Stimulated activated memory B cell treated with anti-CD40 and anti-IgM and Interleukin-4, amounts not matched to agents 10 μg/mL and 1 μg/mL and 100 μg/mL, for 72 hours (primary cell): ENCODE measurements at places on chromosomes 16 and 17.

DNA sequence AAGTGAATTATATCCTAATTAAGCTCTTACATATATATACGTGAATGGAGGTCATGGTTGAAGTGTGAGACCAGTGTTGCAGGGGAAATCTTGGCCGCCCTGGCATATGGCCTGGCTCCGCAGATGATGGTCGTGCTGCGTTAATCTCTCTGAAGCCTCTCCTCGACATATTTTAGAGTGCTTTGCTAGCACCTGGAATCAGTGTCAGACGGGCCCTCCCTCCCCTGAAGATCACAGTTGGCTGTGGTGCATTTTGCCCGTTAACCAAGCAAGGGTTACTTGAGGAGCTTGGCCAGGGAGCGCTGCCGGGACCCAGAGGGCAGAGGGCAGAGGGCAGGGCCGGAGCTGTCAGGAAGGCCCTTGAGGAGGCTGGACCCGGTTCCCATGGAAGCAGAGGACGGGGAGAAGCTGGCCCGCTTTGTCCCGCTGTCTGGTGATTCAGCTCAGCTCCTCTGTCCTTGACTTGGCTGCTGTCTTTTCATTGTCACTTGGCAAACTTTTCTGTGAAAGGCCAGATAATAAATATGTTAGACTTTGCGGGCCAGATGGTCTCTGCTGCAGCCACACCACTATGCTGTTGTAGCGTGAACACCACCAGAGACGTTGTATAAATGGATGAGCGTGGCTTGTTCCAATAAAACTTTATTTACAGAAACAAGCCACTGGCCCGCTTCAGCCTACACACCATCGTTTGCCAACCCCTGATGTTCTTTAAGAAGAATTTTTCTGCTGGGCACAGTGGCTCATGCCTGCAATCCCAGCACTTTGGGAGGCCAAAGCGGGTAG is 32.3 kb downstream of the CIBAR2 start:
- ATAC-seq, result no peak

DNA sequence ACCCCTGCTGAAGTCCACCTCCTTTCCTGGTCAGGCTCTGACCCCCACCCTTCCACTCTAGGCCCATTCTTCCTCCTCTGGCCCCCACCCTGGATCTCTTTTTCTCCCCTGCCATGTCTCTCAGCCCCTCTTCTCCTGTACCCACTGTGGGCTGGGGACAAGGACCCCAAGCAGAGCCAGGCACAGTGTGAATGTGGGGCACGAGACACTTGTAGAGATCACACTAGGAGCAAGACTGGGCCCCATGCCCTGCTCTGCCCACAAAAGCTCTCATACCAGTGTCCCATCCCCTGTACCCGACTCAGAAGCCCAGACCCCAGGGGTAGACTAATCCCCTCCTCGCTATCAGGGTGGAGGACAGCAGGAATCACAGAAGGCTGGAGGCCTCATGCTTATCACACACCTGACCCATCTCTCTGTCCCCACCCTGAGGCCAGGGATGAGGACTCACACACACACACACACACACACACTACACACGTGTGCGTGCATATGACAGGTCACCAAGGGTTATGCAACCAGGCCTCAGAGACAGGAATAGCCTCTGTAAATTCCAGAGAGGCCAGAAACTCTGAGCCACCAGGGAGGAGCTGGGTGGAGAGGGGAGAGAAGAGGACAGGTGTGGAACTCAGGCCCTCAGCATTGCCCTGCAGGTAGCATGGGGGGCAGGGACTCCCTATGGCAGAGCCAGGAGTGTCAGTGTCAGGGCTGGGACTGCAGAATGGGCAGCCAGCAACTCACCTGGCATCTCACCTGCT is 21.1 kb downstream of the ARHGAP27 start:
- no peak for ATAC-seq

GRCh38 chr16:1526608-1527555 is 6.6 kb upstream of the TMEM204 start:
- no peak for ATAC-seq

DNA sequence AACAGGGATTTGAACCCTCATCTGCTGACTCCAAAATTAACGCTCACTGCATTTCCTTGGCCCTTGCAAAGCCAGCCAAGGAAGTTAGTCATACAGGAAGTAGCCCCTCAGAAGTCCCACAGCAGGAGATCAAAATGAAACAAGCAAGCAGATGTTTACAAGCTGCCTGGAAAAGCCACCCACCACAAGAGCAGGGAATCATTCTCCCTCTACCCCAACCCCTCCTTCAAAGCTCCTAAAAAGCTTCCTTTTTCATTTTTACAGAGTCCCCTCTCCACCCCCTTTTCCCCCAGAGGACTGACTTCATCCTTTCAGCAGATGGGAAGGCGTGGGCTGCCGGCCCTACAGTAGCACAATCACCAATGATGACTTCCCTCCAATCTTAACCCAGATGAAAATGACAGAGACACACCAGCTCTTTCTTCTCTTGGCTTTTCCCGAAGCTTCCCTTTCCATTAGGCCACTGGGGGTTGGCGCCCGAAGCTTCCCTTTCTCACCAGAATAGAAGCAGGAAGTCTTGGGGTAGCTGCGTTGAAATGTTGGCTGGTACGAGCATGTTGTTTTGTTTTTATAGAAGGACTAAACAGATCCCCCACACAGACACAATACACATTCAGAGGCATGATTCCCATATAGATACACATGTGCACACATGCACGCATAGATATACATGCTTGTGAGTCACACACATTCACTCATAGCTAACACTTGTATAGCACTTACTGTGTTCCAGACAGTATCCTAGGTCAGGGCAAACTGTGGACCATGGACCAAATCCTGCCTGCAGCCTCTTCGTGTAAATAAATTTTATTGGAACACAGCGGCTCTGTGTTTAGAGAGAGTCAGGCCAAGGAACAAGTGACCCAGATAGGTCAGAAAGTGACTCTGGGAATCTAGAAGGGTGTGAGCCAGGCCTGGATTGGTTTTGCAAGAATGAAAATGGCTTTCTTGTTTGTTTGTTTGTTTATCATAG is 17.4 kb downstream of the ITPRIPL2 start:
- no peak for ATAC-seq

DNA sequence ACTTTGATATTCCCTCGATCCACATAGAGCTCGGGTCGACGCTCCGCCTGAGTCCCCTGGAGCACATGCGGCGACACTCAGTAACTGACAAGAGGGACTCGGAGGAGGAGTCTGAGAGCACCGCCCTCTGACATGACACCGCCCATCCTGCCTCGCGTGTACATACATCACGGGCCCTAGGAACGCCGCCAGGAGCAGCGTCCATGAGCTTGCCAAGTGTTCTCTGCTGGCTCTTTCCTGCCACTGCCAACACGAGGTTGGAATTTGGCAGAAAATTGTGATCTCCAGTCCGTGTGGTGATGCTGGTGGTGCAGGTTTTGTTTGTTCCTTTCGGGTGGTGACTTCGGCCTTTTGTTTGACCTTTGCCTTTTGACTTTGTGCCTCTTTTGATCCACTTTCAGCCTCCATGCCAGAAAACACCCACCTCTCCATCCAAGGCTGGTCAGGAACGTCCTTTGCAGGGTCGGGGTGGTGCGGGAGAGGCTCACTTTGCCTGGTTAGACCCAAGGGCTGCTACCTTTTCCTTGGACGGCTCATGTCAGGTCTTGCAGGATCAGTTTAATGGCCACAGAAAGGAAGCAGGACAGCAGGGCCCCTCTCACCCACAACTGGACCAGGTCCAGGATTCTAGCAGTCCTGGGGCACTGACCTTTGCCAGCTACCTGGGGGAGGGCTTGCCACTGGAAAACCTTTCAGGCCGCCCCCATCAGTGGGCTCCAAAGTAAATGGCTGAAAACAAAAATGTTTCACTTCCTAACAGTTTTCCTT is 27.6 kb downstream of the ELAC2 start:
- ATAC-seq, result no peak

DNA sequence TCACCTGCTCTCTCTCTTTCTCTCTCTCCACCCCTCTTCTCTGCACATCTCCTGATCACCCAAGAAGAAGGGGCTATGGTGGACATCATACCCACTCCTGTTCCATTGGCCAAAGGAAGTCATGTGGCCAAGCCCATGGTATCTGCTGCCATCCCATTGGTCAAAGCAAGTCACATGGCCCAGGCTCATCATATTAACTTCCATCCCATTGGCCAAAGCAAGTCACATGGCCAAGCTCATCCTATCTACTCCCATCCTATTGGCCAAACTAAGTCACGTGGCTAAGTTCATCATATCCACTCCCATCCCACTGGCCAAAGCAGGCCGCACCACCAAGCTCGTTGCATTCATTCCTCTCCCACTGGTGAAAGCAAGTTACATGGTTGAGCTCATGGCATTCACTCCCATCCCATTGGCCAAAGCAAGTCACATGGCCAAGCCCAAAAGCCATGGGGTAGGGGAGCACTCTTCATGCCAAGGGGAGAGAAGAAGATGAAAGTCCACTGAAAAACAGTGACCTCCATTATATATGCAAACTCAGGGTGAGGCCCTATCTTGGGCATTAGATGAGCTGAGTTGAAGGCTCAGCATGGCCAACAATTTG is 29.2 kb downstream of the SNX20 start:
- no peak for ATAC-seq

GRCh38 chr17:50214976-50215760 is 13.7 kb upstream of the COL1A1 start:
- ATAC-seq, result no peak

DNA sequence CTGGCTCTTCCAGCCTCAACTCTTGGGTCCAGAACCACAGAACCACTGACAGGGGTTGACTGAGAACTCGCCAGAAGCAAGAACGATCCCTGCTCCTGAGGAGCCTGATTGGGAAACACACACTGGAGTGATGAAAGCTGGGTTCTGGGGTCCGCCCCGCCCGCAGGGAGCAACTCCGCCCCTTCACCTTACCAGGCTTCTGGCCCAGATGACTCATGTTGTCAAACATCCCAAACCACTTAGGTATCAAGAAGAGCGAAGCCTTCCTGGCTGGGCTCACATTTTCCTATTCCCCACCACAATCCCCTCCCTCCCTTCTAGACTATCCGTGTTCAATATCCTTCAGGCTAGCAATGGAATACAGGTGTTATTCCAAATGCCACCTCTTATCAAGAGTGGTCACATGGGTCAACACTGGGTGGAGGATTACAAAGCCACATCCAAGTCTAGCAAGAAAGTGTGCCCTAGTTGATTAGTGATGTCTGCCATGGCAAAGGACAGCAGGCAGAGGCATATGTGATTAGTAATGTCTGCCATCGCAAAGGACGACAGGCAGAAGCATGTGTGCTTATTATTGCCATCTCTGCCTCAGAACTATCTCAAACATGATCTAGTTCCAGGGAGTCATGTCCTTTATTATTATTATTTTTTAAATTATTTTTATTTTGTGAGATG is 70.5 kb downstream of the TIMM22 start:
- no peak for ATAC-seq

DNA sequence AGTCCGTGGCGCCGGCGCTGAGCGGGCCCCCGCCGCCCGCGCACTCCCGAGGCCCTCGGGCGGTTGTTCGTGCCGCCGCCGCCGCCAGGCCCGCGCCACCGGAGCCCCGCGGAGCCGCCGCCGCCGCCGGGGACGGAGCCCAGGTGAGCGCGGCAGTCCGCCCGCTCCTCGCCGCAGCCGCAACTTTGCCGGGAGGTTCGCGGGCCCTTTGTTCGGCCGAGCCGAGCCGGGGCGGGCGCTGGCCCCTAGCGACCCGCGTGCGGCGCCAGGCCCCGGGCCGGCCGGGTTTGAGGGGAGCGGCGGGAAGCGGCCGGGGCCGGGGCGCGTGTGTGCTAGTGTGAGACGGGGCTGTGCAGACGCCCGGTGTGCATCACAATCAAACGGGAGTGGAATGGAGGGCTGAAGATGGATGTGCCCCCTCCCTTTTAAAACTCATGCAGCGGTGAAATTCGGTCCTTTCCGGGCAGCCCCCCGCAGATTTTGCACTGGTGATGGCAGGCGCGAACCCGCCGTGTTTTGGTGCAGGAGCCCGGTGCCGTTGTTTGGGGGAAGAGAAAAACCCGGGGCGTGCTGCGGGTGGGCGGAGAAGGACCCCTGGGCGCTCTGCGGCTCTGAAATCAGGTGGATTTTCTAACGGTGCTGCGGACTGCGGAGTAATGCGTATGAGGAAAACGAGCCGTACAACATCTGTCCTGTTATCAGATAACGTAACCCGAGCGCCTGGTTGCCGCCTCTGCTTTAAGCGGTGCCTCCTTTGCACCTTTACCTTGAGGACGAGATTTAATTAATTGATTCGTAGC is 823 bp downstream of the TNRC6C start:
- no peak for ATAC-seq

- ATAC-seq, result no peak
These were observed 10.3 kb downstream of the KRABD2 start for GRCh38 chr17:8366231-8366630.

GRCh38 chr16:1180549-1181403 is 27.9 kb downstream of the CACNA1H start:
- ATAC-seq, result no peak

DNA sequence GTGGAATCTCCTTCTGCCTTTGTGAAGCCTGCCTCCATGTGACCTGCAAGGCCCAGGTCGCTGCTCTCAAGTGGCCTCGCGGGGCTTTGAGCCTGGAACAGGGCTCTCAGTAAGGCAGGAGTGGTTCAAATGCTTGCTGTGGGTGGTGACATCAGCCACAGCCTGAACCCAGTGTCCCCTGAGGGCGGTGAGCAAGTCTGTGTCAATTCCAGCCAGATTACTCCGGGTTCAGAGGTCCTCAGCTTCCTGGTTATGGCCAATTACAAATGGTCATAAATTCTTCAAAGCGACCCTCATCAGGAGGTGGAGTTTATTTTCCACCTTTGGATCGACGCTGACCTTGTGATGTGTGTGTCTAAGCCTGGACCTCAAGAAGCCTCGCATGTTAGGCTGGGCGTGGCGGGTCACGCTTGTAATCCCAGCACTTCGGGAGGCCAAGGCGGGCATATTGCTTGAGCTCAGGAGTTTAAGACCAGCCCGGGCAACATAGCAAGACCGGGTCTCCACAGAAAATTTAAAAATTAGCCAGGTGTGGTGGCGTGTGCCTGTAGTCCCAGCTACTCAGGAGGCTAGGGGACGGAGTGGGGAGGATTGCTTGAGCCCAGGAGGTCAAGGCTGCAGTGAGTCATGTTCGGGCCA is 17.3 kb downstream of the LGALS3BP start:
- ATAC-seq, result no peak

- no peak for ATAC-seq
These were observed 72.2 kb downstream of the RPGRIP1L start for GRCh38 chr16:53631236-53632025.

DNA sequence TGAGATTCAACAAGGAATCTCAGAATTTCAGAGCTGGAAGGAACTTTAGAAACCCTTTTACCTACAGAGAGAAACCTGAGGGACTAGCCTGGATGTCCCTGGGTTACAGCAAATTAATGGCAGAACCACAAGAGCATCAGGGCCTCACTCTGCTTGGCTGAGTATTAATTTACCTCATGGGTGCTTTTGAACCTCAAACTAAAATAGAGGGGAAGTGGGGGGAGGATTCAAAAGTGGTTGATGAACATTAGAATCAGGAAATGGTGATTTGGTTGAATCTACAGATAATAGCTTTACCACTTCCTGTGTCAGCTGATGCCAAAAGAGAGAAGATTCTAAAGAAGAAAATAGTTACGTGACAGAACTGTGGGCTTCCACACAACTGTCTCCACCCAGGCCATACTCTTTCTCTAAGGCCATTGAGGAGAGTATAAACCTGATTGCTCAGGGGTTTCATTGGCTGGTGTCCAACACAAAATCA is 11.3 kb upstream of the SKAP1 start:
- peak; percentile 88 for ATAC-seq
